ENCODE measurements at places on chromosomes 12 and 14.

DNA sequence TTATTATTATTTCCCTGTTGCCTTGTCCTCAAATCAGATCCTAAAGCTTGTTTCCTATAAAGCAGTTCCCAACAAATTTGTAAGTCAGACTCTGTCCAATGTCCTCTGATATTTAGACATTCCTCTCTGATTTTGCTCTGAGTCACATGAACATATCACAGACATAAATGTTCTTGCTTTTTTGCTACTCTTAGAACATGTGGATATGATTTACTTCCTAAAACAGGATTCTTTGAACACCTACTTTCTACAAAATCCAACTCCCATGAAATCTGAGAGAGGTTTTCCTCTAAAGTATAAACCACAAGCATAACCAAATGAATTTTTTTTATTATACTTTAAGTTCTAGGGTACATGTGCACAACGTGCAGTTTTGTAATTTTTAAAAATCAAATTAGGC is 181.3 kb upstream of the SLC38A2 start:
- DNase-seq: no peak

DNA sequence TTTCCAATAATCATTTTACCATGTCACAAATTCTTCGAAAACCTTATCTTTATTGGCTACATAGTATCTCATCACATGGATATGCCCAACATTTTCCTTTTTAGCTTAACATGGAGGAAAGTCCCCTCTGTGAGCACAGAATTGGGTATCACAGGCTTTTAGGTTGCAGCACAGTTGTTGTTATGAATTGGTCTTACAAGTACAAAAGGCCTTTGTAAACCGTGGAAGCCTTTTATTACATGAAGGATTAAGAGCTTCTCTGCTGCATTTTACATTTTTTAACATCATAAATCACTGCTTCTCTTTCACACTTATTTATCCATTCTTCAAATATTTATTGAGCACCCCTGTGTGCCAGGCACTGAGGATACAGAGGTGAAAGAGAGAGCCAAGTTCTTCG is 26.2 kb downstream of the UBE3B start:
- DNase-seq: no peak

DNA sequence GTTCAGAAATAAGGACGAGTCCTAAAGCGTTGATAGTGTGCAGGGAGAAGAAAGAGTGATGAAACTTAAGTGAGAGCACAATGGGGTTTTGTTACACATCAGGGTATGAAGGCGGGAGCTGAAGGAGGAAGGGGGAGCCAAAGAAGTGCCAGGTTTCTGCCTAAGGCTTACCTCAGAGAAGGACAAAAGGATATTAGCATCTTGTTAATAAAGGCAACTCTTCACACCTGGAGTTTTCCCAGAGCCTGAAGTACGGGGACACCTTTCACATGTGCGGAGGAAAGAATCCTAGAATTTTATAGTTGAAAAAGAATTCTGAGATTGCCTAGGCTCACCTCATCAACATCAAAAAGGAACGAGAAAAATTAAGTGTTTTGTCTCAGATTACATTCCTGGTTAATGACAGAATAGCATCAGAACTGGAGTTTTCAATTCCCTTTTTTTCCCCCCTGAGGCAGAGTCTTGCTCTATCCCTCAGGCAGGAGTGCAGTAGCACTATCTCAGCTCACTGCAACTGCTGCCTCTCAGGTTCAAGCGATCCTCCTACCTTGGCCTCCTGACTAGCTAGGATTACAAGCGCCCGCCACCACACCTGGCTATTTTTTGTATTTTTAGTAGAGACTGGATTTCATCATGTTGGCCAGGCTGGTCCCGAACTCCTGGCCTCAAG is 2.2 kb upstream of the SAV1 start:
- no peak for DNase-seq

- no peak for DNase-seq
These were observed 210.6 kb downstream of the PHLDA1 start for GRCh38 chr12:75820848-75821578.

- DNase-seq: no peak
These were observed 16.2 kb upstream of the SDR39U1 start for GRCh38 chr14:24458736-24459135.

DNA sequence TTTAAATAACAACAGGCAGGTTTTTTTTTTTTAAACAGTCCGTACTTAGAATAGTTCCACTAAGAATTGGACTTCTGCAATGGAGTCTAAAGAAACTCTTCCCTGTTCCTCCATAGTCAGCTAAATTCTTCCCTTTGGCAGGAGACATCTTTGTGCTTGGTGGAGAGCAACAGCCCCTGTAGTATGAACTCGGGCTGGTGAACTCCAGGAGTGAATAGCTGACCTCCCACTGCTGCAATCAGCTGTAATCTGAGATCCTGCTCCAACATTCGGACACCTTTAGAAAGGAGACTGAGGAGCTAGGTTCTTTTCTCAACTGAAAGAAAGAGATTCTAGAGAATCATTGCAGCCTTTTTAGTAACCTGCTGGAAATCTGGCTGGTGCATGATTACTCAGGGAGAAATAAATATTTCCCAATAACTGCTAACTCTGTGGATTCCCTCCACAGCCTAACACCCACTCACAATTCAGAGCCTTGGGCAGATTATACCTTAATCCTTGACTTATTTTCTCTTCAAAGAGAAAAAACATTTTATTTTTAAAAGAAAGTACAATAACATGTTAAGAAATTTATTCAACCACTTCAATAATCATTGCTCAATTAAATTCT is 25.6 kb upstream of the DBX2 start:
- no peak for DNase-seq

- DNase-seq: no peak
These were observed 45.1 kb downstream of the GALNT9 start for GRCh38 chr12:132284071-132284826.

GRCh38 chr12:130582286-130582685 is 133.8 kb downstream of the RIMBP2 start:
- no peak for DNase-seq

GRCh38 chr14:103280278-103280928 is 53.6 kb upstream of the EIF5 start:
- DNase-seq: no peak

GRCh38 chr12:4975574-4975973 is 65.9 kb downstream of the KCNA1 start:
- no peak for DNase-seq

DNA sequence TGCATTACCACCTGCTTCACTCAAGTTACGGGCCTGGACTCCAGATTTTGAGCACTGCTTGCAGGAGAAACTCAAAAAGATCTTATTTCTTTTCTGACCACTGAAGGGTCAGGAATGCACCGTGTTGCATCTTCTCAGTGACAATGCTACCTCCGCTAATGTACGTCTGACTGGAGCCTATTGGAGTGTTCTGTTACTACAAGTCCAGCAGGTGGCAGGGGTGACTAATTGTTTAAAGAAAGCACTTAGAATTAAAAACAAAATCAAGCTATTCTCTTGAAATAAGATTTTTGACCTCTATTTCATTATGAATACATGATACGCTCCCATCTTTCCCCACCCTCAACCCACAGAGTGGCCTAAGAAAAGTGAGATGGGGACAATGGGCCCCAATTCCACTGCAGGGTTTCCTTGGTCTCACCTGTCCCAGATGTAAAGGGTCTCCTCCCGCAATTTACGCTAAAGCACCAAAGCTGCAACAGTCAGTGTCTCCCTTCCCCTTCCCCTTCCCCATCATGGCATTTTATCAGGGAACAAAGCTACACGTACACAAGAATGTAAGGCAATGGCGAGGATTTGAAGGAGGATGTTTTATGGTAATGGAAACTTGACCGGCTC is 2.2 kb downstream of the TBPL2 start:
- DNase-seq: no peak

DNA sequence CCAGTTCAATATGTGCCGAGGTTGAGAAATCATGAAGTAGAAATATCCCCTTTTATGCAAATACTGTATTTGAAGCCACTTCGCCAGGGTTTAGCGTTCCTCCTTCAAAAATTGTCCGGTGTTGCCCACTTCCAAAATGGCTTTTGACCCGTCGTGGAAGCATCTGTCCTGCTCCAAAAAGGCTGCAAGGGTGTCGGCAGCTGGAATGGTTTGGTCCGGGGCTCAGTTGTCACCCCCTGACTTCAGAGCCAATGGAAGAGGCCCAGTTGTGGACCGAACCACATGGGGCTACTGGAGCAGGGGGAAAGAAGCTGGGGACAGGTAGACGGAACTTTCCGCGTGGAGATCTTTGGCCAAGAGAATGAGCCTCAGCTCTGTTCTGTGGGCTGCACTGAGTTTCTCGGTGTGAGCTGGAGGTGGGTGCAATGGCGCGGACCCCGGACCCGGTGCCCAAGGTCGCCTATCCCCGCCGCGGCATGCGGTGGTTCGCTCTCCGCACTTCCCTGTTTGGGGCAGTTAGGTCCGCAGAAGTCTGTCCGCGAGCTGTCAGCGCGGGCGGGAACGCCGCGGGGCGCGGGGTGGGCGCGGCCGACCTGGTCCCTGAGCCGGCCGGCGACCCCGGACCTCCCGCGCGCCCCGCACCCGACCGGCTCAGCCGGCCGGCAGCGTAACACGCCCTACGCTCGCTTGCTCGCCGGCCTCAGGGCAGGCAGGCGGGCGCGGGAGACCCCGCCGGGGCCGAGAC is at the start of gene ANKRD13A:
TSS of gene ANKRD13A (plus strand) at position 527 of the 745 bp plus-strand sequence. CDS start 259 bp downstream, outside the sequence.
- DNase-seq: peak; percentile 70

- DNase-seq: no peak
These were observed 19.7 kb upstream of the NR1H4 start for GRCh38 chr12:100453951-100454350.

DNA sequence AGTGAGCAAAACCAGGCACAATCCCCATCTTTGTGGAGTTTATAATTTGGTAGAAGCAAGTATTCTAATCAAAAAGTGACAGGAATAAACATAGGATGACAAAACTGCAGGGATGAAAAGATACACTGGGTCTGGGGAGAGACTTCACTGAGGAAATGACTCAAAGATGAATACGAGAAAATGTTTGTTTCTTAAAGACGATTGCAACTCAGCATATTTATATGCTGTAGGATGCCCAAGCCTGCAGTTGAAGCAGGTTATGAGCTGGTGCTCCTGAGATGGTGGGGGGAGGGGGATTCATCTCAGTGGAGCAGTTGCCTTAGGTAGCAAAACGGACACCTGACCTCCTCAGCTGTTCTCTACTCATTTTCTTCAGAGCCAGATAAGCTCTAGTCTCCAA is 13.4 kb upstream of the SLC38A4 start:
- DNase-seq: no peak

DNA sequence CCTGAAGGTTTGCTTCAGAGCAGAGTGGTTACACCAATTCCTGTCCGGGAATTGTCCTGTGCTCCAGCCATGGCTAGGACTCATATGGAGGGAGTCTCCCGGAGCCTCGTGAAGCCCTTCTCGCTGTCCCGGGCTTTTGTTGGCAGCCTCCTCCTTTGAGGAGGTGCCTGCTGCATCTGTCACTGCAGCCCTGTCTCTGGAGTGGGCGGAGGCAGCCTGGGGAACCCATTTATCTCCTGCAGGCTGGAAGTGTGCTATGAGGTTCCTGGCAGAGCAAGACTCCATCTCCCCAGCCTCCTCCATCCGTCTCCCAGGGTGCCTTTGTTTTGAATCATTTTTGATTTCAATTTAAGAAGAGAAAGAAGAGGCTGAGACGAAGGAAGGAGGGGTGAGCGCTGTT is 355.3 kb downstream of the GLT1D1 start:
- DNase-seq: no peak

- DNase-seq: no peak
These were observed 140.0 kb upstream of the PRICKLE1 start for GRCh38 chr12:42729535-42729900.

DNA sequence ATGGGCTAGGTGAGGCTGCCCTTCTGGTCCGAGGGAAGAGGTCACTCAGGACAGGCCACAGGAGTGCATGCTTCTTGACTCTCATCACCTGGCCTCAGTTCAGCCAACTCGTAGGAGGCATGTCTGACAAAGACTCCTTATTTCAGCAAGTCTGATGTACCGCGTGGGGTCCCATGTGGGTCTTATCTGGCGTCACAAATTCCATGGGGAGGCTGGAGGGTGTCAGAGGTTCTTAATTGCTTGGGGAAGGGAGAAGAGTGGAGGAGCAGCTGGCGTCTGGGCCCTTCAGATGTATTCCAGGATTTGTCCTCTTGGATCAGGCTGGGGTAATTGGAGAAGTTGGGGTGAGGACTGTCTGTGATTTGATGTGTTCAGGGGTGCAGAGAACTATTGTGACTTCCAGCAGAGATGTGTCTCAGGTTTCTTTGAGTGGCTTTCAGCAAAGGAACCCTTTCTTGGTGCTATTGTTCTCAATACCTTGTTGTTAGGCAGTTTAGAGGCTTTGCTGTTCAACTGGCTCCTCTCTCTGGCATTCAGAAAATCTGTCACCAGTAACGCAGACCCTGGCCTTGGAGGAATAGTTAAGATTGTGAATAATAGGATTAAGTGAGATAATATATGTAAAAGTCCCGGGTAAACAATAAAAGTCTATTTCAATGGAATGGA is 60.1 kb downstream of the SUSD6 start:
- DNase-seq: no peak

DNA sequence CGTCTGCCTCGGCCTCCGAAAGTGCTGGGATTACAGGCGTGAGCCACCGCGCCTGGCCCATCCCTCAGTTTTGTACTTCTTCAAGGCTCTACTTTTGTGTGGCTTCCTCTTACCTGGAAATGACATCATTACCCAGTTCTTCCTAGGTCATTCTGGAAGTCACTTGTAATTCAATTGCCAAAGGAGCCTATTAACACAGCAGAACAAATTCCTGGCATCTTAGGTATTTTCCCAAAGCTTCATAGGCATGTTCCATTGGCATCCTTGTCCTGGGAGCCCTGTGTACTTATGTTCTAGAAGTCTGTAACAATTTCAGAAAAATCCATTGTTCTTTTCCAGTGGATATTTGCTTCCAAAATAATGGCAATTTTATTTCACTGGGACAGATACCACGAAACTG is 60.6 kb downstream of the DAAM1 start:
- no peak for DNase-seq

GRCh38 chr14:69234106-69234505 is 25.9 kb upstream of the GALNT16 start:
- no peak for DNase-seq

- DNase-seq: no peak
These were observed 67.4 kb downstream of the MED13L start for GRCh38 chr12:116210131-116210530.

DNA sequence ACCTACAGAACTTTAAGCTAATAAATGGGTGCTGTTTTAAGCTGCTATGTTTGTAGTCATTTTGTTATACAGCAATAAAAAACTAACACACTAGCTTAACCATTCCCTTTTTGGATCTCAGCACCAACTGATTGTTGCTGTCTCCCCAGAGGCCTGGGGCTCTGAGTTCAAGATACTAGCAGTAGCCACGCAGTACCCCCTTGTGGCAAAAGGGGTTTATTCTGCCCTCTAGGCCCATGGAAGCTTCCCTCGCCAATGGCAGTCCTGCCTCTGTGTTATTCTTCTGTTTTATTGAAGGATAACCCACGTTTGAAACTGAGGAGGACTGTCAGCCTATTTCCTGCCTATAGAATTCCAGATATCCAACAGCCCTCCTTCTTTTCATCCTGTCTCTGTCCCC is 455.3 kb upstream of the ATP2B1 start:
- no peak for DNase-seq

Measured in stimulated activated CD8-positive, alpha-beta memory T cell treated with anti-CD3 and anti-CD28 coated beads, Interleukin-12 subunit alpha, Interleukin-12 subunit beta, amount 100 ng/mL, for 1 hour (primary cell).